SJSA1 (cell line): ENCODE measurements at places on chromosomes 5 and 9. TPM values are rescaled to one million over a fixed set of nuclear protein-coding genes. Genes with fewer than 3 reads are reported as not detected.

GRCh38 chr5:151257731-151258181 is 4.8 kb downstream of the GM2A start:
- H3K27ac ChIP-seq, result no peak overlapping the region
- no peaks in the 10 kb centered on the region for H3K27me3 ChIP-seq
- peaks cover 6% of the 10 kb centered on the region for H3K4me1 ChIP-seq
- H3K36me3 ChIP-seq, result no peaks in the 10 kb centered on the region
- H3K4me3 ChIP-seq, result no peak overlapping the region

- H3K27me3 ChIP-seq, result no peaks in the 10 kb centered on the region
- peak overlapping the region; percentile 19 for H3K4me3 ChIP-seq
- DNase-seq, result peak; percentile 79
- H3K27ac ChIP-seq, result peak overlapping the region; percentile 48
Measured at GRCh38 chr9:116156621-116157314, 3.2 kb downstream of the PAPPA start.

DNA sequence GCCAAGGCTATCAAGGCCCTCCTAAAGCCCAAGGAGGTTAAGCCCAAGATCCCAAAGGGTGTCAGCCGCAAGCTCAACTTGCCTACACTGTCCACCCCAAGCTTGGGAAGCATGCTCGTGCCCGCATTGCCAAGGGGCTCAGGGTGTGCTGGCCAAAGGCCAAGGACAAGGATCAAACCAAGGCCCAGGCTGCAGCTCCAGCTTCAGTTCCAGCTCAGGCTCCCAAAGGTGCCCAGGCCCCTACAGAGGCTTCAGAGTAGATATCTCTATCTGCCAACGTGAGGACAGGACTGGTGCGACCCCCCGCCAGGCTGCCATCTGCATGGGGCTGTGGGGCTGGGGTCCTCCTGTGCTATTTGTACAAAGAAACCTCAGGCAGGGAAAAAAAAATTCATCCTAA is 3.3 kb downstream of the HOMER1 start:
- H3K27ac ChIP-seq, result no peak overlapping the region
- no peaks in the 10 kb centered on the region for H3K27me3 ChIP-seq
- H3K4me3 ChIP-seq, result no peak overlapping the region
- DNase-seq, result no peak

- DNase-seq, result no peak
- peaks cover 60% of the 10 kb centered on the region for H3K36me3 ChIP-seq
- H3K27ac ChIP-seq, result no peak overlapping the region
- peaks cover 38% of the 10 kb centered on the region for H3K4me1 ChIP-seq
Measured at GRCh38 chr9:131177898-131178297, 52.5 kb downstream of the NUP214 start.

DNA sequence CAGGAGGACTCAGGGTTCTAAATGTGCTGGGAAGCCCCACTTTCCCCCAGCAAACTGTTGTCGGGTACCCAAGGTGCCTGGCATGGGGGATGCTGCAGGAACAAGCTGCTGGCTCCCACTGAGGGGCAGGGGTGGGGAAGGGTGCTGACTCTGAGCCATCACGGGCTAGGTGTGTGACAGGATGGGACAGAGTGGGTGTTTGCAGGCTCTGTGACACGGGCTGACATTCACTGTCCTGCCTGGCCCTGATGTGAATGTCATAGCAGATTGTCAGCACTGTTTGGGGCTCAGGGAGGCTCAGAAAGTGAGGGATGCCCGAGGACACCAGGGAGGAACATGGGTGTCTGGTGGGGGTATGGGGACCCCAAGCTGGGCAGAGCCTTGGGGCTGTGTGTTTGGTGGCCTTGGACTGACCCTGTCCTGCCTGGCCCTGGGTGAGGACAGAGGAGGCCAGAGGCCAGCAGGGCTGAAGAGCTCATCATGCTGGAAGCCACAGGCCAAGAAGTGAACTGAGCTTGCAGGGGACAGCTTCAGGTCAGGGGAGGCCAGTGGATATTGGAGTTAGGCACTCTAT is 20.6 kb downstream of the WNK2 start:
- H3K4me1 ChIP-seq, result no peaks in the 10 kb centered on the region
- H3K4me3 ChIP-seq, result no peak overlapping the region
- no peaks in the 10 kb centered on the region for H3K27me3 ChIP-seq
- DNase-seq, result no peak
- no peak overlapping the region for H3K27ac ChIP-seq

GRCh38 chr9:34492051-34492450 is 30.7 kb downstream of the ENHO start:
- no peaks in the 10 kb centered on the region for H3K4me1 ChIP-seq
- H3K27me3 ChIP-seq, result no peaks in the 10 kb centered on the region
- DNase-seq, result no peak
- no peak overlapping the region for H3K4me3 ChIP-seq

DNA sequence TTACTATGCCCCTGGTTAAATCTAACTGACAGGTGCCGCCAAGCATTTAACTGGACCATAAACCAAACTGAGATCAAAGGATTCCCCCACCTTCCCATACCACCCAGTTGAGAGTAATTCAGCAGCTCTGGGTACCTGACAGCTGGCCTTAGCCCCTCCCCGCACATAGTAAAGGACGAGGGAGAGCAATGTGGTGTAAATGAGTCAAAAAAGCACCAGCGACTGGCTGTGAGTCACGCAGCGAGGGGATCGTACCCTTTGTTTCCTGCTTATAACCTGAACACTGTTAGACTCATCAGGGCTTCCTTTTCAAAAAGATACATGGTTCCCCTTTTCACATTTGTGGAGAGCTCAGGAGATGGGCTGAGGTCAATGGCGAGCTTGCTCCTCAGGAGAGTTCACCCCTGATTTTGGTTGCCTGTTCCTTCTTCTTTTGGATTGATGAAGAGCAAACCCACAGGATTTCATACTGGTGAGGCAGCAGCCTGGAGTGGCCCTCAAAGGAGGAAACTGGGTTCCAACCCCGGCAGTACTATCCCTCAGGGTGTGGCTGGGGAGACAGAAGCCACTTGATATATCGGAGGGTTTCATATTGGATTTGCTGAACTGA is 71.5 kb downstream of the ANKRD33B start:
- peaks cover 14% of the 10 kb centered on the region for H3K36me3 ChIP-seq
- H3K4me3 ChIP-seq, result no peak overlapping the region
- DNase-seq, result peak; percentile 76
- H3K27me3 ChIP-seq, result no peaks in the 10 kb centered on the region
- H3K27ac ChIP-seq, result peak overlapping the region; percentile 53

- H3K27ac ChIP-seq, result no peak overlapping the region
- no peaks in the 10 kb centered on the region for H3K27me3 ChIP-seq
- DNase-seq, result no peak
- peaks cover 5% of the 10 kb centered on the region; the same call in 1 of the 2 replicates for H3K4me1 ChIP-seq
- H3K36me3 ChIP-seq, result no peaks in the 10 kb centered on the region
Measured at GRCh38 chr5:92519811-92520632, 1061.0 kb downstream of the NR2F1-AS1 start.

DNA sequence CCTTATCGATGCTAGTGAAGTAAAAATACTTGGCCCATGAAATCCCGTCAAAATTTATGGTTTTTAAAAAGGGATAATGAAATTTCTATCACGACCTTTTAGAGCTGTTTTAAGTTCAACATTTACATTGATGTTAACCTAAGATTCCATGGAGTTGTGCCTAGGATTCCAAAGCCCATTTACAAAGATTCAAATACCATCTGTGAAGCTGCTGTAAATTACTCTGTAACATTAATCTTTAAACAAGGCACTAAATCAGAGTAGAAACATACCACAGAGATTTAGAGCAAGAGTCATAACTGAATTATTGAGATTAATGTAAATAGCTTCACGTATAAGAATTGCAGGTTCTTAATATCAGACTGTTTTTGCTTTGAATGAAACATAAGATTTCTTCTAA is 17.7 kb downstream of the POU5F2 start:
- no peaks in the 10 kb centered on the region for H3K4me1 ChIP-seq
- H3K36me3 ChIP-seq, result no peaks in the 10 kb centered on the region
- no peaks in the 10 kb centered on the region for H3K27me3 ChIP-seq
- DNase-seq, result no peak
- no peak overlapping the region for H3K27ac ChIP-seq

- H3K27me3 ChIP-seq, result no peaks in the 10 kb centered on the region
- no peak overlapping the region for H3K27ac ChIP-seq
- no peak for DNase-seq
- H3K36me3 ChIP-seq, result no peaks in the 10 kb centered on the region
Measured at GRCh38 chr5:67065237-67065636, 131.4 kb downstream of the CD180 start.

DNA sequence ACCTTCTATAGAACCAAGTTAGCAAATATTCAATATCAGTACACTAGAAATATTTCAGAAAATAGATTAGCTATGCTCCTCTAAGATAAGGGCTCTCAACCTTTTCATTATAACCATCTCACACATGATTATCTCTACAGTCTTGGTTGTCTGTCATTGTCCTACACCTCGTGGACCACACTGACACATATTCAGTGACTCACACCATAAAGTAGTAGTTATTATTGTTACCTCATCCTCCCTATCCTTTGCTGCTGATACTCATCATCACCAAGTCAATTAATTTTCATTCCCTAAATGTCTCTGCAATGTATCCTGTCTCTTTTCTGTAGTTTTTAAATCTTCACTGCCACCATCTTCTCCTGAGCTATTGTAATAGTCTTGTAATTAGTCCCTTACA is 1309.2 kb upstream of the C9orf72 start:
- H3K4me1 ChIP-seq, result no peaks in the 10 kb centered on the region
- no peaks in the 10 kb centered on the region for H3K27me3 ChIP-seq
- DNase-seq, result no peak
- no peaks in the 10 kb centered on the region for H3K36me3 ChIP-seq
- no peak overlapping the region for H3K27ac ChIP-seq
- H3K4me3 ChIP-seq, result no peak overlapping the region

GRCh38 chr5:173675287-173675996 is 59.0 kb upstream of the BOD1 start:
- H3K4me1 ChIP-seq, result no peaks in the 10 kb centered on the region
- no peak for DNase-seq
- H3K36me3 ChIP-seq, result no peaks in the 10 kb centered on the region
- H3K27me3 ChIP-seq, result no peaks in the 10 kb centered on the region; the same call in 1 of the 2 replicates
- H3K27ac ChIP-seq, result no peak overlapping the region

GRCh38 chr5:7857926-7858632 is 7.1 kb upstream of the CFAP90 start:
- no peak overlapping the region for H3K27ac ChIP-seq
- H3K27me3 ChIP-seq, result no peaks in the 10 kb centered on the region
- no peak overlapping the region for H3K4me3 ChIP-seq
- H3K36me3 ChIP-seq, result peaks cover 45% of the 10 kb centered on the region
- no peaks in the 10 kb centered on the region for H3K4me1 ChIP-seq
- no peak for DNase-seq

GRCh38 chr5:154970759-154971158 is 29.9 kb downstream of the MRPL22 start:
- DNase-seq, result no peak
- no peaks in the 10 kb centered on the region for H3K4me1 ChIP-seq
- no peak overlapping the region for H3K27ac ChIP-seq

DNA sequence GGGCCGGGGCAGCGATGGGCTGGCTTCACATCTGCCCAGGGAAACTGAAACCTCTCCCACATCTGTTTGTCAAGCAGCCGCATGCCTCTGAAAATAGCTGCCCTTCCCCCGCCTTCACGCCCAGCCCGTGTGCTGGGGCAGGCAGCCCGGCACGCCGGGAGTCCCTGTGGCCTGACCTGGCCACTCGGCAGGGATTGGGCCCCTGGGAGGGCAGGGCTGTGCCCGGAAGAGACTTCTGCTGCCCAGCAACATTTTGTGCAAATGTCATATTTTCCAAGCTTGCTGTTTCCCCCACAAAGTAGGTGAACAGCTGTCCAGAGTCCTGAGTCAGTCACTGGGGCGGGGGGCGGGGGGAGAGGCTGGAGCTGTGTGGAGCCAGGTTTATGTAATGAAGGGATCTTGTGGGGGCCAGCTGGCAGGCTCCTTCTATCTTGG is 8.2 kb downstream of the COL27A1 start:
- no peaks in the 10 kb centered on the region for H3K36me3 ChIP-seq
- peaks cover 9% of the 10 kb centered on the region for H3K4me1 ChIP-seq
- DNase-seq, result peak; percentile 51
- no peak overlapping the region for H3K4me3 ChIP-seq

GRCh38 chr9:115913696-115914095 is 239.9 kb upstream of the PAPPA start:
- no peak overlapping the region for H3K27ac ChIP-seq
- no peaks in the 10 kb centered on the region for H3K4me1 ChIP-seq
- H3K27me3 ChIP-seq, result no peaks in the 10 kb centered on the region
- no peak overlapping the region for H3K4me3 ChIP-seq
- no peaks in the 10 kb centered on the region for H3K36me3 ChIP-seq

GRCh38 chr9:6904371-6904770 is 146.6 kb downstream of the KDM4C start:
- no peaks in the 10 kb centered on the region for H3K36me3 ChIP-seq
- H3K27ac ChIP-seq, result no peak overlapping the region
- H3K4me3 ChIP-seq, result no peak overlapping the region
- H3K4me1 ChIP-seq, result no peaks in the 10 kb centered on the region

- H3K36me3 ChIP-seq, result peaks cover 2% of the 10 kb centered on the region; the same call in 1 of the 2 replicates
- DNase-seq, result no peak
- no peaks in the 10 kb centered on the region for H3K27me3 ChIP-seq
- H3K4me1 ChIP-seq, result peaks cover 10% of the 10 kb centered on the region
- H3K4me3 ChIP-seq, result no peak overlapping the region
Measured at GRCh38 chr5:72837524-72838096, 21.1 kb downstream of the TNPO1 start.

- H3K27me3 ChIP-seq, result no peaks in the 10 kb centered on the region
- no peak overlapping the region for H3K27ac ChIP-seq
- DNase-seq, result no peak
- H3K4me3 ChIP-seq, result no peak overlapping the region
- no peaks in the 10 kb centered on the region for H3K4me1 ChIP-seq
- no peaks in the 10 kb centered on the region for H3K36me3 ChIP-seq
Measured at GRCh38 chr5:2688586-2688985, 62.9 kb downstream of the IRX2 start.

GRCh38 chr5:91135475-91136248 is 247.5 kb downstream of the ARRDC3 start:
- DNase-seq, result no peak
- no peak overlapping the region for H3K27ac ChIP-seq
- no peaks in the 10 kb centered on the region for H3K27me3 ChIP-seq
- no peak overlapping the region for H3K4me3 ChIP-seq
- H3K4me1 ChIP-seq, result peaks cover 9% of the 10 kb centered on the region

DNA sequence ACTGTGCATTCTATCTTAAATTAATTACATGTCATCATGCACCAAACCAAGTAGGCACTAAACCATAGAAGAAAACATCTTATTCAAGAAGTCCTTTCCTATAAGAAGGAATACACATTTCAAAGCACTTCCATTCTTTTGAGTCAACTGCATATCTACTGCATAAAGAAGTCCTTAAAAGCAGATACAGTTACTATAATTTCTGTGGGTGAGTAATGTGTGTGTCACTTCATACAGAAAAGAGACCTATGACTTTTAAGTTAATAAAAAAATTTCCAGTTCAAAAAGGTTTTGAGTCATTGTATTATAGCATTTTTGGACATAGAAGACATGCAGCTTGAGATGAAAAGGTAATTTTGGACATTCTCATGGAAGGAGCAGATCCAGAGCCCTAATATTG is 125.0 kb downstream of the DTWD2 start:
- no peak overlapping the region for H3K4me3 ChIP-seq
- no peaks in the 10 kb centered on the region for H3K27me3 ChIP-seq
- H3K4me1 ChIP-seq, result no peaks in the 10 kb centered on the region
- no peaks in the 10 kb centered on the region for H3K36me3 ChIP-seq
- H3K27ac ChIP-seq, result no peak overlapping the region

Gene CCL19
- total RNA-seq, result not detected in 2 replicates

Gene ZNF354C
- total RNA-seq, result not detected in 2 replicates

Gene SEMA5A
- 9.1 and 15.9 TPM in 2 replicates for total RNA-seq

Gene UBAP2
- 5.2 and 10.7 TPM in 2 replicates for total RNA-seq

Gene PAX5
- 0.09 TPM in 1 of 2 replicates, not detected in the other for total RNA-seq

Gene LCN1
- not detected in 2 replicates for total RNA-seq

Gene CFAP157
- total RNA-seq, result 0.11 TPM in 1 of 2 replicates, not detected in the other

Gene TXNDC8
- not detected in 2 replicates for total RNA-seq

Gene PCDH1
- total RNA-seq, result 0.53 TPM in 1 of 2 replicates, not detected in the other

Gene TMEM203
- 44.5 and 51.3 TPM in 2 replicates for total RNA-seq
